Fibroblast of pulmonary artery (primary cell): ENCODE measurements at places on chromosomes 11 and 22.
A peak's percentile ranks its signal among the peaks of the same experiment; 100 is the strongest.

DNA sequence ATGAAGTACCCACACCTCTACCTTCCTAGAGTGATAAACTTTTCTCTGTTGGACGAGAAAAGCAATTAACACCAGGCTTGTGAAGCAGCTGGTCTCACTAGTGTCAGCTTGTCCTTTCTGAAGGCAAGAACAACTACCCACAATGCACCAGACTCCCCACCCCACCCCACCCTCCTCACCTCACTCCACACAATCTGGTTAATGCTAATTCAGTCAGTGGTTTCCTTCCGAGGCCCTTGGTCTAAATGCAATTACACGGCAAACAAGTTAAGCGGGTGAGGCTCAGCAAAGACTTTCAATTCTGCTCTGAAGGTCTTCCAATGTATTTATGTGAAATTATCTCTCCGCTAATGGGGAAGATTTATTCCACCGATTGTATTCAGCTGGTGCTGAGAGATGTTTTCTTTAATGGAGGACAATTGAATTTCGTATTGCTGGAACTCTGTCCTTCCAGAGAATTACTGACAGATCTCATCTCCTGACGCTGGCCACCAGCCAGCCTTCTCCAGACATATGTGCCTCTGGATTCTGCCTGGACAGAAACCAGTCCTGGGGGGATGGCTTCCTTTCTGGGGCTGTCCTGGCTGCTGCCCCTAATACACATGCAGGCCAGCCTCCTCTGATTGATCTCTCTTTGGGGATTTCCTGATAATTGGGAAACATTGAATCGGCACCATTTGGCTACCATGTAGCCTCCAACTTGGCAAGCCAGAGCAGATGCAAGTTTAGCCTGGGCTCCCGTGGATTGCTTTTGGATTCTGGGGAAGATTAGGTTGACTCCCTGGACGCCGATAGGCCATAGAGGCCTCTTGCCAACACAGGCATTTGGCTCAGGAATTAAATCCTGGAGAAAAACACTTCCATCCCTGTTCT, 165.8 kb upstream of the NARS2 start:
- no peak for DNase-seq

GRCh38 chr11:17740649-17741235, 6.2 kb downstream of the KCNC1 start:
- no peak for DNase-seq

DNA sequence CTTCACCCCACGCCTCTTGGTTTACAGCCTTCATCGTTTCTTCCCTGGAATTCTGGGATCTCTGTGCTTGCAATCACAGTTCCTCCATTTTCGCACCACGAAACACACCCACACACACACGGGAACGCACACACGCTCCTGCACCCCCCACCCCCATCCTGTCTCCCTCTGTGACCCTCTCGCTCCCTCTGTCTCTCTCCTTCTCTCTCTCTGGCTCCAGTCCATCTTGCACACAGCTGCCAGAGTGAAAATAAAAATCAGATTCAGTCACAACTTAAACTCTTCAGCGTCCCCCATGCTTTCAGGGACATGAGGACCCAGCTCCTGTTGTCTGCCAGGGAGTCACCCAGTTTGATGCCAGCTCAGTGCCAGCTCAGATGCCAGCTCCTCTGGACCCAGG, 3.0 kb downstream of the GAL start:
- no peak for DNase-seq

GRCh38 chr11:93059117-93059957, 89.9 kb downstream of the MTNR1B start:
- peak; percentile 62 for DNase-seq
